ENCODE measurements at places on chromosomes 4 and X. TPM values are rescaled to one million over a fixed set of nuclear protein-coding genes. Genes with fewer than 3 reads are reported as not detected.
A peak's percentile ranks its signal among the peaks of the same experiment; 100 is the strongest.

The BANK1 gene
- 0.29 TPM for total RNA-seq

DNA sequence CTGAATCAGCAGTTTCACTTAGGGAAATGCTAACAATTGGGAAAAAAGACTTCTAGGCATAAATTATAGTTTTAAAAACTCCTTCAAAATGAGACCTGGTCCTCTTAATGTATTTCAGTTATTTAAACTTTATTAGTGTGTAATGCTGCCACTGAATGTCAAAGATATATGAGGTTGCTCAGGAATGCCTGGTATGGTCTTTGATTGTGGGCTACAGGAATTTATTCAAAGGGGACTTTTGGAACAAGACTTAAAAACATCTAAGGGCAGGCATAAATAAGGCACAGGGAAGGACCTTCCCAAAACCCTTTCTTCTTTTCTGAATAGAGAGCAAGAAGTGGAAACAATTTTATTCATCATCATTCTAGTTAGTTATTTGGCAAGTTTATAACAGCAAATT, 439.1 kb downstream of the TLL1 start:
- H3K4me3 ChIP-seq: no peak overlapping the region
- no peak for DNase-seq
- H3K27ac ChIP-seq: no peak overlapping the region
- no peaks in the 10 kb centered on the region for H3K27me3 ChIP-seq
- no peaks in the 10 kb centered on the region for H3K4me1 ChIP-seq

GRCh38 chr4:52548818-52549570, 110.1 kb downstream of the USP46 start:
- H3K4me3 ChIP-seq: no peak overlapping the region
- DNase-seq: no peak
- H3K4me1 ChIP-seq: peaks cover 13% of the 10 kb centered on the region
- H3K36me3 ChIP-seq: no peaks in the 10 kb centered on the region

The BTC gene
- 0.16 TPM for total RNA-seq

GRCh38 chr4:76257824-76258223, 6.3 kb downstream of the FAM47E start:
- no peaks in the 10 kb centered on the region for H3K4me1 ChIP-seq
- no peak for DNase-seq
- no peaks in the 10 kb centered on the region for H3K27me3 ChIP-seq
- no peaks in the 10 kb centered on the region for H3K36me3 ChIP-seq
- no peak overlapping the region for H3K27ac ChIP-seq

- peak overlapping the region; percentile 34 for H3K4me3 ChIP-seq
- H3K27ac ChIP-seq: no peak overlapping the region
- H3K27me3 ChIP-seq: peaks cover 75% of the 10 kb centered on the region
- H3K36me3 ChIP-seq: no peaks in the 10 kb centered on the region
Measured at GRCh38 chr4:174215057-174215456, 68.4 kb downstream of the FBXO8 start.

DNA sequence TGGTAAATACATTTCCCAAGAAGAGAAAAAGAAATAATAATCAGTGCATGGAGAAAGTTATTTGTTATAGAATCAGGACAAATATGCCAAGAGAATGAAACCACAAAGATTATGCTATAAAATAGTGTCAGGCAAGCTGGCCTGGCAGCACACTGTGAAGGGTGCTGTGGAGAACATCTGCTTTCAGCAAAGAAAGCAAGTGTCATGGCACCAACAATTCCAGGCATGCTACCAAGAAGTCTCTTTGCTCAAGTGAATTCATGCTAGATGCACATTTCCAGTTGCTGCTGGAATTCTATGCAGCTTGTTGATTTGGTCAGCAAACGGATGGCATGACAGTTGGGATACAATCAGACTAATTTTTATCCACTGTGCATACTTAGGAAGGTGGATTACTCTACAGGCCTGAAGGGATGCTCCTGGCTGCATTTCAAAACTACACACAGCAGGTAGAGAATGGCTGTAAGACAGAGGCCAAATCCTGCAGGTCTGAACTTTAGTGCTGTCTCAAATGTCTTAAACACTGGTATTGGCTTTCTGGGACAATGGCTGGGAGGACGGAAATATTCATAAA, 154.6 kb upstream of the FAT1 start:
- no peak for DNase-seq
- H3K27me3 ChIP-seq: no peaks in the 10 kb centered on the region
- H3K27ac ChIP-seq: no peak overlapping the region
- no peaks in the 10 kb centered on the region for H3K4me1 ChIP-seq

The RHOH gene
- total RNA-seq: not detected

DNA sequence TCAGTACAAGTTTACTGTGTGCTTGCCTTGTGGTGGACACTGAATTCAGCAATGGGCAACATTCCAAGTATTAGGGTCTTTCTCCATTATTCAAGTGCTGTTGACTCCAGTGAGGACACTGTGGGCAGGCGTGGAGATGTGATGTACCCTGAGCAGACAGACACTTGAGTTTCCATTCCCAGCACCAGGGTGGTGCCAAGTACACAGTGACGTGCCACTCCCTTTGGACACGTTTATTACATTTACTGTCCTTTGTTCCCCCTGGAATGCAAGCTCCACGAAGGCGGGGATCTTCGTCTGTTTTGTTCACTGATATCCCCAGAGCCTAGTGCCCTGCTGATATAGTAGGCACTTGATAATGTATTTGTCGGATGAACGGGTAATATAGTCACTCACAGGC, 130.6 kb upstream of the STX18 start:
- no peak overlapping the region for H3K4me3 ChIP-seq
- DNase-seq: no peak
- H3K27ac ChIP-seq: no peak overlapping the region
- H3K4me1 ChIP-seq: no peaks in the 10 kb centered on the region
- no peaks in the 10 kb centered on the region for H3K36me3 ChIP-seq

- H3K27me3 ChIP-seq: no peaks in the 10 kb centered on the region
- no peaks in the 10 kb centered on the region for H3K4me1 ChIP-seq
- no peaks in the 10 kb centered on the region for H3K36me3 ChIP-seq
- no peak overlapping the region for H3K4me3 ChIP-seq
Measured at GRCh38 chr4:70533791-70534190, 15.4 kb downstream of the AMTN start.
